Activated T-helper 9 cell treated with anti-CD3 and anti-CD28 coated beads, Interleukin-2, amount 50 U/mL, for 16 hours (primary cell): ENCODE measurements at places on chromosomes 3 and 15.

- no peak for DNase-seq
Measured at GRCh38 chr3:126845920-126846715, 136.8 kb upstream of the PLXNA1 start.

GRCh38 chr15:29736744-29737020 lies 85.6 kb downstream of the TJP1 start:
- no peak for DNase-seq

DNA sequence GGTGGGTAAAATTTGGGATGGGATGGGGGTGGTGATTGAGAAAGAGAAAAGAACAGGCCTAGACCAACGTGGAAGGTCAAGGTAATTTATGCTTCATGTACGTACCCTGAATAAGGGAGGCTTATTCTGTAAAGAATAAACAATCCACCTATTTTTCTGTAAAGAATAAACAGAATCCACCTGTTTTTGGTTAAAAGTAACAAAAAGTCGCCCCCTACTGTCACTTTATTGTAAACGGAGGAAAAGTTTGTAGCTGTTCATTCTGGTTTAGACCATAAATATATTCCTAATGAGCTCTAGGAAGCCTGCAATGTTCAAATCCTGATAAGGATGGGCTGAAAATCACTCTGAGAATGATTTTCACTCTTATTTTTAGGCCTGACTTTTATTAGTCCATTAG lies 23.5 kb upstream of the SQOR start:
- DNase-seq = no peak

GRCh38 chr3:168220556-168220955 lies 124.8 kb upstream of the GOLIM4 start:
- no peak for DNase-seq

DNA sequence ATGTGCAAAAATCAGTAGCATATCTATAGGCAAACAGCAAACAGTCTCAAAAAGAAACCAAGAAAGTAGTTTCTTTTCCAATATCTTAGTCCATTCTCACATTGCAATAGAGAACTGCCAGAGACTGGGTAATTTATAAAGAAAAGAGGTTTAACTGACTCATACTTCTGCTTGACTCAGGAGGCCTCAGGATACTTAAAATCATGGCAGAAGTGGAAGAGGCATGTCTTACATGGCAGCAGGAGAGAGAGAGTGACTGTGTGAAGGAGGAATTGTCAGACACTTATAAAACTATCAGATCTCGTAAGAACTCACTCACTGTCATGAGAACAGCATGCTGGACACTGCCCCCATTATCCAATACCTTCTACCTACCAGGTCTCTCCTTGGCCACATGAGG lies 327.9 kb upstream of the EPHA3 start:
- no peak for DNase-seq

GRCh38 chr3:54831112-54831511 lies 96.7 kb downstream of the LRTM1 start:
- DNase-seq = no peak

DNA sequence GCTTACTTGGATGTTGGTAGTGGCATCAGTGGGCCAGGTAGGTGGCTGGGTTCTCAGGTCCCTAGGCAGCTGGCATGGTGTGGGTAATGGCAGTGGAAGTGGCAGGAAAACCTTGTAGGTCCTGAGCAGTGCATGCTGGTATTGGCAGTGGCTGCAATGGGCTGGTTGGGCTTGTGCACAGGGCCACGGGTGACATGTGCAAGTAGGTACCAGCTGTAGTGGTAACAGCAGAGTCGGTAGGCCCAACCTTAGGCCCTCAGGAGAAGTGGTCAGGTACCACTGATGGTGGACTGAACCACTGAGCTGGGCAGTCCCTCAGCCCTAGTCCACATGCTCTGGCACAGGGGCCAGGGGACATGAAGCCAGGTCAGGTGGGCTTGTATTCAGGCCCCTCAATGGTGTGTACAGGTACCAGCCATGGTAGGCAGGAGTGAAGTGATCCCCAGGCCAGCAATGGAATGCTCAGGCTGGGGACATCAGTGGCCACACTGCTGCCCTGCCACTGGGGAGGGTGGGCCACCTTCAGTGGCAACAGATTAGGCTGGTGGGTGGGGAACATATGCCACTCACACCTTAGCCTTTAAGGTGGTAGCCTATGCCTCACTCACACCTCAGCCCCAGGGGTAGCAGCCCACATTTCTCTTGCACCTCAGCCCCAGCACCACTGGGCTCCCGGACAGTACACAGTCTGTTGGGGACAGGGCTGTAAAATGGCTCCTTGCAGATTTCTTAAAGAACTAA lies 118.1 kb downstream of the LRRK1 start:
- DNase-seq = no peak

DNA sequence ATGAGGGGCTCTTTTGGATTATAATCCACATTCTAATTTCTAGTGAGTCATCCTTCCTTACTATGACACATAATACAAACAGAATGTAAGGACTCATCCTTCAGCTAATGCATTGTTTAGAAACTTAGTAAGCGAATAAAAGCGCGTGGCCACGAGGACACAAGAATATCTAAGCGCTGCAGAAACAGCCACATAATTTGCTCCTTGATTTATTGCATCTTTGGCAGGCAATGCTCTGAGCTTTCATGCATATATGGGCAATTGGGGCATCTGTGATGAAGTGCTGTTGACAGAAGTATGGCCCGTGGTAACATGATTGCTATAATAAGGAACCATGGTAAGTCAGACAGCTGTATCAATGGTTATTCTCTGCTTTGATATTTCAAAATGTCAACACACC lies 191.3 kb upstream of the ZNF385D start:
- no peak for DNase-seq

GRCh38 chr15:20295238-20295811 lies 246.3 kb downstream of the GOLGA6L6 start:
- no peak for DNase-seq

DNA sequence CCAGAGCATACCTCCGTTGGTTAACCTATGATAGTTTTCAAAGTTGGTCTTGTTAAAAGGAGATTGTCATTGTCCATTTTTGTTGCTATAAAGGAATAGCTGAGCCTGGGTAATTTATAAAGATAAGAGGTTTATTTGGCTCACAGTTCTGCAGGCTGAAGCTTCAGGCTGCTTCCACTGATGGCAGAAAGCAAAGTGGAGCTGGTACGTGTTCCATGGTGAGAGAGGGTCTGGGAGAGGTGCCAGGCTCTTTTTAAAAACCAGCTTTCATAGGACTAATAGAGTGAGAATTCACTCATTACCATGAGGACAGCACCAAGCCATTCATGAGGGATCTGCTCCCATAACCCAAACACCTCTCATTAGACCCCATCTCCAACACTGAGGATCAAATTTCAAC lies 107.3 kb downstream of the SLMAP start:
- DNase-seq = no peak

- DNase-seq = no peak
Measured at GRCh38 chr15:77144026-77144425, 73.1 kb upstream of the TSPAN3 start.

DNA sequence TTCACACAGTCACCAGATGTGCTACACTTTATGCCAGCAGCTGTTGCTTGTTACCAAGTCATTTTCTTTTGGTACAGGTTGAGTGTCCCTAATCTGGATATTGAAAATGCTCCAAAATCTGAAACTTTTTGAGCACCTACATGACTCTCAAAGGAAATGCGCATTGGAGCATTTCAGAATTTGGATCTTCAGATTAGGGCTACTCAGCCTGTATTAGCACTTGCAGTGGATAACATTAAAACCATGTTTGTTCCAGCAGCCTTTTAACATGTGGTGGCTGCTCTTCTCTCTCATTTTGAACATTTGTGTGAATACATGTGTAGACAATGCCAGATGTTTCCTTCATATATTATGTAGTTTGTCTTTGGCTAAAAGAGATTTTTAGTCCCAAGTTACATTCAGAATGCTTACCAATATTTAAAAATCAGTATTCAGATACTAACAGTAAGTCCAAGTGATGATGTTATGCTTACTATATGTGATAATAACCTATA lies 230.9 kb upstream of the UBE2E1 start:
- DNase-seq = no peak

- DNase-seq = no peak
Measured at GRCh38 chr15:68632101-68632500, 53.3 kb downstream of the CORO2B start.

GRCh38 chr15:70873232-70874054 lies 18.8 kb downstream of the THAP10 start:
- no peak for DNase-seq

DNA sequence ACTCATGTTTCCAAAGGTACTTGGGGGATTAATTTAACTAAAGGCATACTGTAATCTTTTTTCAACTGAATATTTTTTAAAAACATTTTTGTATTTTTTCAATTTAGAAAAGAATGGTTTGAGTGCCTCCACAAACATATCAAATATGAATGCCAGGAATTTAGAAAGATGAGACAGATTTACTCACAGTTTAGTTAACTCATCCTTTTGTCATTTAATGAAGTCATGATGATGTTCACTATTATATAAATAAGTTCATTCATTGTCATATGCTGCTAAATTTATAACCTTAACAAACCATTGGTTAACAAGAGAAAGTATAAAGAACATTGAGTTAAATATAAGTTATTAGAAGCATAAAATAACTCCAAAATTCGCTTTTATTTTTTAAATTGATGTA lies 50.0 kb downstream of the FGF7 start:
- DNase-seq = no peak

- no peak for DNase-seq
Measured at GRCh38 chr3:102163039-102163817, 271.6 kb upstream of the ZPLD1 start.

DNA sequence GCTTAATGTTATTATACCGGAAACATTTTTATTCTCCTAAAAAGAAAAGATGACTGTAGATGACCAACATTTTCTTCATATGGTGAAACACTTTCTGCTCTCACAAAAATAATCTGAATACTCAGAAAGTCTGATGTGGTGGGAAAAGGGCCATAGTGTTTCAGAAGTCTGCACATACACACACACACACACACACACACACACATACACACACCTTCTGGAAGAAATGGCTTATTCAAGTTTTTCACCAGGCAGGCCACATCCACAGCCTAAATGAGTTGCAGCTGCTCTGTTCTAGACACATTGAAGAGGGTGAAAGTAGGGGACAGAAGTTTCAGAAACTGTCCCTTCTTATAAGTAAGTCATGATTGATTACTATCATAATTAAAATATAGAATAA lies 220.0 kb downstream of the ZMAT3 start:
- DNase-seq = no peak

DNA sequence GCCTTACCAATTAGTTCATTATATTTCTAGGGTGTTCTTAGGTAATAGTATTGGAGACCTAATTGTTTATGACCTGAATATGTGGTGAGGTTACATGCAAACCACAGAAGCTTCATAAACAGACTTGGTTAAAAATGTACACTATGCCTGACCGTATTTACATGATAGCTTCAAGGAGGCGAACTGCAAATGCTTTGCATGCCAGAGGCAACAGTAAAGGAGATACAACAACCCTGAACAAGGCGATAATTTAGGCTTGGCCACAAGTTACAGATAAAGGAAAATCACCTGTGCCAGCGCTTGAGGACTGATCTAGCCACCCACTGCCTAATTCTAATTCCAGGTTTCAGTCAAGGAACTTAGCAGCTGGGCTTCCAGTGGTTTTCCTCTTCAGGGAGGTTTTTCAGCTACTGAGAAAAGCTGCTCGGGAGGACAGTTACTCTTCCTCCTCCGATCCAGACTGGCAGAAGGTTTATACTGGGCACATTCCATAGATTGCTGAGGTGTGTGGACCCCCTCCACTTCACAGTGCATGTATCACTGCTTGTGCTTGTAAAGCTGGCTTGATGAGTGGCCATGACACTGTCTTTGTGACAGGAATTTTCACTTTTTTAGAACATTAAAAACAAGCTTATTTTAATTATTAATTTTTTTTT lies 95.6 kb downstream of the DHX36 start:
- no peak for DNase-seq

- no peak for DNase-seq
Measured at GRCh38 chr3:154356009-154356408, 31.7 kb upstream of the DHX36 start.

GRCh38 chr3:114496466-114496865 lies 202.6 kb downstream of the TIGIT start:
- no peak for DNase-seq

GRCh38 chr3:54120657-54121413 lies 1.5 kb upstream of the CACNA2D3 start:
- DNase-seq = no peak

- no peak for DNase-seq
Measured at GRCh38 chr3:173725507-173725906, 328.0 kb downstream of the NLGN1 start.

DNA sequence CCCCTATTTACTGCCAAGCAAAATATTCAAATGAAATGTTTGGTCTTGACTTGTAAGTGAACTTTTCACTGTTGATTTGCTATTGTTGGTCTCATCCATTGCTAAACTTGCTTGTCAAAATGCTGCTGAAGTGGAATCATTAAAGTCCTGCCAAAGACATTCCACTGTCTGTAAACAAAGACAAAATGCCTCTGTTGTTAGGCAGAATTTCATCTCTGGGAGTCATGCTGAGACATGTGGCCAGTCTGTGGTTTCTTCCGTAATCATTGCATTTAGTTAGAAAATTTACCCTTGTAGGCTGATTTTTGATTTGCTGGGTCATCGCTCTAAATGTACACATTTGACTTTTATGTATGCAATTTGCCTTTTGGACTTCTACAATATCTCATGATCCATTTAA lies 577.7 kb downstream of the MECOM start:
- no peak for DNase-seq

DNA sequence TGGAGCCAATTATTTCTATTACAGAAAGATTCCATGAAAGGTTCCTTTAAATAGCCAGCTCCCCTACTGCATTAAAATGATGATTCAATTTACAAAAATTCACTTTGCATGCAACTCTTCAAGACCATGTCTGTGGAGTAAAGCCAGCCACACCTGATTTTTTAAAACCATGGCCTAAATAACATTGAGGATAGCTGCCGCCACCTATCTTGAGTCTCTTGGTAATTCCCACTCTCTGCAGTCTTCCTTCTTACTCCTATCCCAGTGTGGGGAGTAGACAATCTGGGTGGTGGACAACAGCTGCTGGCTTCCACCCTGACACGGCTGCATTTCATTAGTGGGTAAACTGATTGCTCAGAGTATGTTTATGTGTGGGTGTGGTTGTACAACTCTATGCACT lies 10.7 kb downstream of the LRTM1 start:
- DNase-seq = no peak

DNA sequence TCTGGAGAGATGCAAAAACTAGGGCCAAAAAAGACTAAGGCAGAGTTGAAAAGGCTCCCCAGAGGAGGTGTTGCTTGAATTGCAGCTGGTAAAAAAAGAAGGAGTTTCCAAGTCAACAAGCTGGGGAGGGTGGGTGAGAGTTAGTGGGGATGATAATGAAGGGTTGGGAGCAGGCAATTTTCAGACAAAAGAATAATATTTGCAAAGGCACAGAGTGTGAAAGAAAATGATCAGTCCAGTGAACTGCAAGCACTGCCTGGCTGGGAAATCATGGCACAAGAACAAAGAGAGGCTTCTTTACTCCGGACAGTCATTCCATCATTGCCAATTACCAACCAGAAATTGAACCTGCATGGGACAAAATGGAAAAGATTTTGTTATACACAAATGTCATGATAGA lies 42.2 kb downstream of the C3orf85 start:
- no peak for DNase-seq

- no peak for DNase-seq
Measured at GRCh38 chr3:129117134-129117533, 4.5 kb downstream of the RAB43 start.

- no peak for DNase-seq
Measured at GRCh38 chr3:158106766-158107471, 699 bp upstream of the SHOX2 start.
